Muscle of leg (tissue), 16 donors: ENCODE measurements at places on chromosomes 11 and 22. TPM values are rescaled to one million over a fixed set of nuclear protein-coding genes. Genes with fewer than 3 reads are reported as not detected.

GRCh38 chr22:42931421-42932196 lies 74.5 kb upstream of the ARFGAP3 start:
- no peaks in the 10 kb centered on the region for H3K36me3 ChIP-seq
- peak overlapping the region; percentile 97 for H3K27ac ChIP-seq
- H3K27me3 ChIP-seq: no peaks in the 10 kb centered on the region
- no peak overlapping the region for H3K4me3 ChIP-seq
- DNase-seq: peak; percentile 68

The GPR83 gene
- total RNA-seq: 0.09 TPM

DNA sequence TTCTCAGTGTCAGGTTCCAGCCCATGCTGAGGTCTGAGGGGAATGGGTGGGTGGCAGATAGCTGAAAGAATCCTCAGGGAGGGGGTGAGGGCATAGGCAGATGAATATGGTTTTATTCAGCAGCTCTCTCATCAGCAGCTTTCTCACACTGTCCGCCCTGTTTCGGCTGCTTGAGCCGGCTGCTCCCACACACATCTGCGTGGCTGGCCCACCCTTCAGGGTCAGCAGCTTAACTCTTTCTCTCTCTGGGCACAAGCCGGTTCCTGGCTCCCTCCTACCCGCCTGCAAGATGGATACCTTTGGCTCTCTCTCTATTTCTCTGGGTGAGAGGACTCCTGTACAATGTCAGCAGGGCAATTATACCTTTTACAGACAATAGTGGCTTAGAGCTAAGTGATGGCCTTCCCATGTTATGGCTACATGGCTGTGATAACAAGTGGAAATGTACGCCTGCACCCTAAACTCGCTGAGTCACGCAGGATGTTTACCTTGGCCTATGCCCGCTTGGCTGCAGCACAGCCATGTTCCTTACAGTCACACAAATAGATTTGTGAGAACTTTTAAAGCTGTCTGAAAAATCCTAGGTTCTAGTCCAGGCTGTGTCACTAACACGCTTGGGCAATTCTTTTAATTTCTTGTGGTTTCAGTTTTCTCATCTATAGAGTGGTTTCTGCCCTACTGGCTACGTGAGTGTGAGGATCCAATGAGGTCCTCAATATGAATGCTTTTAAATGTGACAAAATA lies 4.1 kb downstream of the MMP20 start:
- H3K27ac ChIP-seq: no peak overlapping the region
- no peak for DNase-seq
- H3K4me1 ChIP-seq: no peaks in the 10 kb centered on the region
- H3K4me3 ChIP-seq: no peak overlapping the region

The HPX gene
- total RNA-seq: 1.3 TPM
